ENCODE measurements at places on chromosomes 2 and 18. TPM values are rescaled to one million over a fixed set of nuclear protein-coding genes. Genes with fewer than 3 reads are reported as not detected.

Gene ALLC
- total RNA-seq = not detected

Gene MYO5B
- under 0.01 TPM for total RNA-seq

Gene SLC66A3
- 29.8 TPM for total RNA-seq

Gene VWA3B
- not detected for total RNA-seq

Gene FNDC4
- 8.6 TPM for total RNA-seq

Measured in fibroblast of villous mesenchyme (primary cell).